ENCODE measurements at places on chromosomes 4 and X.

GRCh38 chr4:123581802-123582201 is 185.2 kb downstream of the SPRY1 start:
- DNase-seq = no peak

GRCh38 chr4:61889117-61889516 is 689.0 kb downstream of the ADGRL3 start:
- DNase-seq = no peak

DNA sequence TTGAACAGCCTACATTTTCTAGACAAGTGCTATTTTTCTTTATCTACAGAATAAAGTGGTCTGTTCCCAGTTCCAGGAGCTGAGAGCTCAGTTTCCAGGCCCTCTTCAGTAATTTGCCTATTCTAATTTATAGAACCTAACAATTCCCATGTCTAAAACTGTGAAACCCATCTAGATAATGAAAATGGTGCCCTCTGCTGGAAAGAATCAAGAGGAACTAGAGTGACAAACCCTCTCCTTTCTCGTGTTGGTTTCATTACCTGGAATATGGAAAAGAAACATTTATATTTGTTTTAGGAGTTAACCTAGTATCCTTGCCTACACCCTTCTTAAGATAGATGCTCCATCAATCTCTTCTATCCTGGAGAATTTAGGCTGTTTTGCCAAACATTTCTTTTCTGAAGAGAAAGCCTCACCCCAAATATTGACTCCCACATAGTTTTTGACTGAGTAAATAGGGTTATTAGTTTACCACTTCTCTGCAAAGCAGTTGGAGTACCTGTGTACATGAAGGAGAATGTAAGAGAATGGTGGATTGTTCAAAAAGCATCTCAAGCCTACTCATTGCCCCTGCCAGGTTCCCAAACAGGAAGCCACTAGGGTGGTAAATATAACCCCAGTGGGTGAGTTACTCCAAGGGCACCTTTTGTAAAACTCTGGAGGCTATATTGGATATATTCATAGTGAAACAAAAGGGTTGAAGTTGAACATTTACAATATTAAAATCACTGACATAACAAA is 121.6 kb downstream of the RASL11B start:
- no peak for DNase-seq

GRCh38 chr4:118957722-118958445 is 69.2 kb downstream of the SYNPO2 start:
- no peak for DNase-seq

DNA sequence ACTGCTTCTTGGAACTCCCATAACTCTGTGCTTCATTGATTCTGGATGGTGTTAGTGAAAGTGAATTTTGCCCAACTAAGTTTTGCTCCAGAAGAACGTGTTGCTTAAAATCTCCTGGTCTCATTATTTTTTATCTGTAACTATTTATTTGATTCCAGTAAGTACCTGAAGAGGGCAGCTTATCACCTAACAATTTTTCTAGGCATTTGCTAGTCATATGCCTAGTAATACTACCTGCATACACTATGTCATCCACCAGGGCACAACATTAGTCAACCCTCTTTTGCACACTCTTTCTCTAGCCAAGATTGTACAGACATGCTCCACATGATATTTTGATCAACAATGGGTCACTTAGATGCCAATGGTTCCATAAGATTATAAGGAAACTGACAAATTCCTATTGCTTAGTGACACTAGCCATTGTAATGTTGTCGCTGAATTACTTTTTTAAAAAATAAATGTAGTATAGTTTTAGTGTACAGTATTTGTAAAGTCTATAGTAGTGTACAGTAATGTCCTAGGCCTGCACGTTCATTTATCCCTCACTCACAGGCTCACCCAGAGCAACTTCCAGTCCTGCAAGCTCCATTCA is 499.9 kb upstream of the AADAT start:
- DNase-seq = no peak

DNA sequence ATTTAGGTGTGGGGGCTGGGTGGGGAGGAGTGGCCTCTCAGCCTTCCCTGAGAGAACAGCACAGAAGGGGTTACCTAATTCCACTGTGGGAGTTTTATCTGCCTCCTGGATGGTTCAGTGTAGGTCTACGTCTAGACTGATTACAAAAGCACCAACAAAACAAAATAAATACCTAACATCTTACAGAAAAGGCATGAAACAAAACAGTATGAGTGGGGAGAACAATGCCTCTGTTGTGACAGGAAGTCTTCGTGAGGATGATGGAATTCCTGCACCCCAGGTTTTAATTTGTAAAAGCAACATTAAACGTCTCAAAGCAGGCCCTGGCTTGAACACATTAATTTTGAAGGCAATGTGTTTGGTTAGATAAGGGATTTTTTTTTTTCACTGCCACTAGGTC is 112.1 kb upstream of the GPC4 start:
- no peak for DNase-seq

GRCh38 chrX:23380581-23380980 is 45.9 kb downstream of the PTCHD1 start:
- no peak for DNase-seq

- DNase-seq = peak; percentile 73
Measured at GRCh38 chrX:102515975-102516941, at the start of gene TMSB15A. Gene TMSB15A, minus strand, starts transcription at chrX:102516739.

- DNase-seq = no peak
Measured at GRCh38 chr4:1238676-1239000, 10.3 kb downstream of the CTBP1 start.

DNA sequence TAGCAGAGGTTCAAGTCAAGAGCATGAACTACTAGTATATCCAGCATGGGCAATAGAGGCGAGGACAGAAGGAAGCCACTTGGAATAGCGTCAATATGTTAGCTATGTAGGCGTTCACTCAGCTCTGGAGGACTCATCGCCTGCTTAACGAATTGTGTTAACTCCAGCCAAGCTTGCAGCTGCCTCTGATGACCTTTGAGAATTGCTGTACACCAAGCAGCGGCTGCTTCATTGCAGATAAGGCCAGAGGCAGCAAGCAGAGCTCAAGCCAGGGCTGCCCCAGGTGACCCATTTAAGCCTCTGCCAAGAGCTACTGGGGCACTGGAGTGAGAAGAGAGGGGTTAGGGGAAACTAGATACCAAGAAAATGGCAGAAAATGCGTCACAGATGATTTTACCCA is 160.2 kb upstream of the IGFBP7 start:
- no peak for DNase-seq

DNA sequence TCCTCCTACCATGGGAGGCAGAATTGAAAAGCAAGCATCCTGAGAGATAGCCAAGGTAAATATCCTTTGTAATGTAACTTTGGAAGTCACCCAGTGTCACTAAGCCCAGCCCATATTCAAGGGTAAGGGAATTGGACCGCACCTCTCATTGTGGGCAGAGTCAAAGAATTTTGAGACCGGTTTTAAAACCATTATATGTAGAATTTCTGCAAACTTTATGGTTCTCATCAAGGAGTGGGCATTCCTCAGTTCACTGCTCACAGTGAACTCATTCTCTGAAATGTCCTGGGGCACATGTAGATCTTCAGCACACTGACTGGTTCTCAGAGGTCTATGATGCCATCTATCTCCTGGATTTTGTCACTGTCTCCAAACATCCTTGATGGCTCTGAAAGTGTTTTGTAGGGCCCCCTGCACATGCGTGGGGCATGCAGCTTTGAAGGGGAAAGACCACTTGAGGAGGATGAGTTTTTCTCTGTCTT is 35.3 kb upstream of the CHRNA9 start:
- no peak for DNase-seq

GRCh38 chr4:90254357-90254756 is 127.2 kb downstream of the CCSER1 start:
- no peak for DNase-seq

DNA sequence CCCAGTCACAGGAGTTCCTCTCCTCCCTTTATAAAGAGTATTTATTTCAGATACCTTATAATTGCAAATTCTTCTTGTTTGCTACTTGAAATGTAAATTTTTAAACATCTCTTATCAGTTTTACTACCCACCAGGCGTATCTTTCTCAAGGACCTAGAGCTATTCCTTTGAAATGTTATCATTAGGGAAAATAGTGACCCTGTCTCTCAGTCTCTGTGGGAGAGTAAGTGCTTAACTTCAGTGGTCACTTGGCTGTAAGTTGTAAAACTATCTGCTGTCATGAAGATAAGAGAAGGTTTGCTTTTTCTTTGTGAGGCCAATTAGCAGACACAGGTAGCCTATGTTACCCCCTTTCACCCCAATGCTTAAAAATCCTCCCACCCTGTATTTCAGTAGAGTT is 241.6 kb downstream of the TACR3 start:
- no peak for DNase-seq

DNA sequence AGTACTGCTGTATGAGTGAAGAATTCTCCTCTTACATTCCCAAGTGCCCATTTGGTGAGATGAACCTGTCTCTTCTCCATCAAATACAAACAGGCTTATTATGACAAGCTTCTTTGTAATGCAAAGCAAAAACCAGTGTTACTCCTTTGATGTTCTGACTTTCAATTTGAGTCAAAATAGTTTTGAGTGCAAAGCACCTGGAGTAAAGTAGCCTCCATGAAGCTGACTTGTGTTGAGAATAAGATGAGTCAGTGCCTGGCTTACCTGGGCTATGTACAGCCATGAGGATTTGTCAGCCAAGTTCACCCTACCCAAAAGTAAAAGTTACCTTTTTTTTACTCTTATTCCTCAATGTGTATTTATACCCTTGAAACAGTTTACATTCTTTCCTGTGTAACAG is 132.5 kb upstream of the FMR1 start:
- DNase-seq = no peak

DNA sequence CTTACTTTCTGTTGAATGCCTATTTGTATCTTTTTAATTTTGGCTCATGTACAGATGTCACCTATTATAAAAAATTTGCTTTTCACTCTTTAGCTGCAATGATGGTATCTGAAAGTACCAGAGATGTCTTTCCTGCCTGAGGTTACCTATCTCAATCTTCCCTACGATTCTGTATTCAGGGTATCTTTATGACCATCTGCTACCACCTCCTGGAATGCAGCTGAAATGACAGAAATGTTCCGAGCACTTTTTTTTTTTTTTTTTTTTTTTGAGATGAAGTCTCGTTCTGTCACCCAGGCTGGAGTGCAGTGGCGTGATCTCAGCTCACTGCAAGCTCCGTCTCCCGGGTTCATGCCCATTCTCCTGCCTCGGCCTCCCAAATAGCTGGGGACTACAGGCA is 136.4 kb downstream of the REPS2 start:
- no peak for DNase-seq

GRCh38 chr4:40908702-40909362 is 159.1 kb downstream of the NSUN7 start:
- DNase-seq = peak; percentile 80

DNA sequence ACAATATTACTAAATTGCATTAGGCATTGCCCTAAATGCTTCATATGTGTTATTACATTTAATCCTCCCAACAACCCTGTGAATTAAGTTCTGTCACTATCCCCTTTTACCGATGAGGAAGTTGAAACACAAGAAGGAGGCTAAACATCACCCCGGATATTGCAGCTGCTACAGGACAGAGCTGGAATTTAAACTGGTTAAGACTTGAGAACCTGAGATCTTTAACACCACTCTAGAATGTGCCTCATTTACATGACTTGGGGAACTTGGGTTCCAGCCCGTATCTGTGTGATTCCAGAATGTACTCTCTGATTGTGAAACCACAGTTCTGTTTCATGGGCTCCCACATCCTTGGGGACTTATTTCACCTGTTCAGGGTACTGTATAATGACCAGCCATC is 165.1 kb upstream of the PPARGC1A start:
- DNase-seq = no peak

DNA sequence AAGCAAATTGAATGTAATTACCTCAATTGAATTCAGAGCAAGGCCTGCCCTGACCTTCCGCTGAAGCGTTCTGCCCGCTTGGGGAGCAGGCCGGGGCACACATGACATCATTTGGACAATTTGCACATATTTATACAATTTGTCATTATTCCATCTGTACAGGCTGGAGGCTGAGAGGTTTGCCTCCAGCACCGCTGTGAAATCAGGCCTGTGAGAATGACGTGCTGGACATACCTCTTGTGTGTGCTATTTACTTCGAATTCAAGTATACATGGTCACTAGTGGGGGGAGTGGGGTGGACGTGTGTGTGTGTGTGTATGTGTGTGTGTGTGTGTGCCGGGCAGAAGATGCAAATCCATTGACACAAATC is 285.6 kb downstream of the SHOX start:
- DNase-seq = no peak

GRCh38 chrX:125436855-125437254 is 117.2 kb downstream of the TEX13C start:
- no peak for DNase-seq

GRCh38 chrX:149495573-149496071 is 9.5 kb downstream of the IDS start:
- DNase-seq = no peak

All from activated T-cell treated with anti-CD3 and anti-CD28 coated beads, Interleukin-2, amount 50 U/mL, for 24 hours (primary cell).